A549 treated with RU486 at 1 μM for 4 hours (cell line): ENCODE measurements at places on chromosomes 7 and 10. TPM values are rescaled to one million over a fixed set of nuclear protein-coding genes. Genes with fewer than 3 reads are reported as not detected.

SLC26A3 gene
- total RNA-seq = not detected in 5 replicates

PTPRN2 gene
- 0.70 to 1.7 TPM (median 0.85 TPM) in 5 replicates for total RNA-seq

ADAM12 gene
- 4.3 to 5.4 TPM (median 4.9 TPM) in 5 replicates for total RNA-seq

GNAT3 gene
- not detected in 5 replicates for total RNA-seq

TMEM236 gene
- 0.03 to 0.07 TPM (median 0.06 TPM) in 5 replicates for total RNA-seq

KCNMA1 gene
- total RNA-seq = 40.8 to 81.1 TPM (median 75.0 TPM) in 5 replicates
